ENCODE measurements at places on chromosomes 12 and 14. TPM values are rescaled to one million over a fixed set of nuclear protein-coding genes. Genes with fewer than 3 reads are reported as not detected.

Gene EIF2S3B
- total RNA-seq = 0.68 TPM

Gene TAS2R10
- 0.35 TPM for total RNA-seq

Gene LRRIQ1
- 10.6 TPM for total RNA-seq

Gene RIMBP2
- total RNA-seq = 0.27 TPM

Gene CAPZA3
- not detected for total RNA-seq

Gene LRP6
- total RNA-seq = 47.4 TPM

- no peak for DNase-seq
Measured at GRCh38 chr14:20427231-20428009, 8.5 kb downstream of the KLHL33 start.

DNA sequence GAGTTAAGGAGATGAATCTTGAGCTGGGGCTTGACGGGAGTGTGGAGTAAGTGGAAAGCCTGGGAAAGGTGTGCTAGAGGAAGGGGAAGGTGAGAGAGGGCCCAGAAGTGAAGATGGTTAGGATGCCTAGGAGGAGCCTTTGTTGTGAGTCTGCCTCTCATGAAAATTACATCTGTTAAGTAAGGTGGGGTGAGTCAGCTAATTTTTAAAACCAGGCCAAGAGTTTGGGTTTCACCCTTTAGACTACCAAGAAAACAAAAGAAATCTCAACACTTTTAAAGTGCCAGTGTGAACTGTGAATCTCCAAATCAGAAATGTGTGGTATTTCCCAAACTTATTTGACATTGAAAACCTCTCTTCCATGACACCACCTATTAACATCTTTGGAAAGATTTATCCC, 185.2 kb downstream of the CRADD start:
- DNase-seq = no peak

- DNase-seq = no peak
Measured at GRCh38 chr14:67493092-67493717, 4.7 kb upstream of the TMEM229B start.

DNA sequence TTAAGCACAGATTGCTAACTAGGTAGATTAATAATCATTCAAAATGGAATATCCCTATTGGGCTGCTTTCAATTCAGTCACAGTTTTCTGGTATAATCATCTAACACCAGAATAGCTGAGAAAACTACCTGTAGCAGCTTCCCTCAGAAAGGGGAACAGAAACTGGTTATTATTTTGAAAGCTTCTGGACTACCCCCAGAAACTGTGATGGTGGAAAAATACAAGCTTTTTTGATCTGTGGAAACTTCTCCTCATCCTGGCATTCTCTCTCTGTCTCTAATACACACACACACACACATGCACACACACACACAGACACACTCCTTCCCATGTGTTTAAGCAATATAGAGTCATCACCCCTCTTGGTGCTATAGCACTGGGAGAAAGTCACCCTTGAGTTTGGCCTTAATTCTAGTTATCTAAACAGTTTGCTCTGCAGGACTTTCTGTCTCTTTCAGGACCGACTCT, 251.5 kb upstream of the LMO3 start:
- DNase-seq = no peak

GRCh38 chr14:77691259-77691658, 16.6 kb downstream of the ALKBH1 start:
- no peak for DNase-seq

- no peak for DNase-seq
Measured at GRCh38 chr14:84013424-84013823, 1516.5 kb upstream of the FLRT2 start.

- no peak for DNase-seq
Measured at GRCh38 chr14:81329640-81330381, 70.3 kb downstream of the STON2 start.

GRCh38 chr12:25069224-25069623, 120.3 kb upstream of the BCAT1 start:
- DNase-seq = no peak

DNA sequence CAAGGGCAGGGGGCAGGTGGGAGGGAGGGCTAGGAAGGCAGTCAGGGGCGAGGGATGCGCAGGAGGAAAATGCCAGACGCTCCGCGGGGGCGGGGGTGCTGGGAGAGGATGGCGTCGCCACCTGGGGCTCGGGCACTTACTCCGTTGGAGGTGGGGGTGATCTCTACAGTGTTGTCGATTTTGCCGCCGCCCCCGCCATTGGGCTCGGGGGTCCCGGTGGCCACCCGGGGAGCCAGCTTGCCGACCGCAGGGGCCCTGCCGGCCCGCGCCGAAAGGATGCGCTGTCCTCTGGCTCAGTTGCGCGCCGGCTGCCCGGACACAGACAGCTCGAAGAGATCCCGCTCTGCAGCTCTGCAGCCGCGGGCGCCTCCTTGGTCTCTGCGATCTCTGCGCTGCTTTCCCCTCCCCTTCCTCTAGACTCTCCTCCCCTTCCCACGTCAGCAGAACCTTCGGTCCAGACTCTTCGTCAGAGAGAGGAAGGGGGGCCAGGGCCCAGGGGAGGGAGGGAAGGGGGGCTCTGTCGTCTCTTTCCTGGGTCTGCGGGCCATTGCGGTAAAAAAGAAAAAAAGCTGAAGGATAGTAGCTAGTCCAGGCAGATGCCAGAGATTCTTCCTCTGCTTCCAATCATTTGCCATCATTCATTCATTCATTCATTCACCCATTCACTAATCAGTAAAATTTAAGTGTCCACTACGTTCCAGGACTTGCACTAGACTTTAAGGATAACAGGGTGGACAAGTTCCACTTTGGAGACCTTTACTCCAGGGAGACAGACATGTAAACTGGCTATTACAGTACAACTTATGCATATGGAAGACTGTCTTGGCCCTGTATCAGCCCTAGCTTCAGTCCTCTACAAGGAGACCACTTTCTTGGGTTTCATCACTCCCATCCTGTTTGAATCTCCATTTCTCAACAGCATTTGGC, at the start of gene SLC22A17:
TSS of gene SLC22A17 (minus strand) at position 382 of the 927 bp plus-strand sequence.
- peak; percentile 68 for DNase-seq

- DNase-seq = no peak
Measured at GRCh38 chr12:126051611-126052107, 986.4 kb downstream of the AACS start.

DNA sequence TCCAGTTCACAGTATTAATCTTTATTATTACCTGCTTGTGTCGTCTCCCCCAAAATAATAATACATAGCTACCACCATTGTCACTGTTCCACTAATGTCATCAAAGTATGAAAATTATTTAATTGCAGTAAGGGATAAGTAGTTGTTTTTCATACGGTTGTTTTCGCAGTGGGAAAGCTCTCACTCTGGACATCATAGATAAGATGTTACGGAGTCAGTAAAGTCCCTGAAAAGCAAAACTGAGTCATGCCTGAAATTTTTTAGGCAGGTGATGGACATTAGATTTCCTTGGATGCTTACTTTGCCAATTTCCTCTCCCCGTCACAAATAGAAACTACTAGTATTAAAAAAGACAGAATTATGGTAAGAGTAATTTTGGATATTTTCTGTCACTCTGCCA, 13.2 kb downstream of the PNP start:
- no peak for DNase-seq

DNA sequence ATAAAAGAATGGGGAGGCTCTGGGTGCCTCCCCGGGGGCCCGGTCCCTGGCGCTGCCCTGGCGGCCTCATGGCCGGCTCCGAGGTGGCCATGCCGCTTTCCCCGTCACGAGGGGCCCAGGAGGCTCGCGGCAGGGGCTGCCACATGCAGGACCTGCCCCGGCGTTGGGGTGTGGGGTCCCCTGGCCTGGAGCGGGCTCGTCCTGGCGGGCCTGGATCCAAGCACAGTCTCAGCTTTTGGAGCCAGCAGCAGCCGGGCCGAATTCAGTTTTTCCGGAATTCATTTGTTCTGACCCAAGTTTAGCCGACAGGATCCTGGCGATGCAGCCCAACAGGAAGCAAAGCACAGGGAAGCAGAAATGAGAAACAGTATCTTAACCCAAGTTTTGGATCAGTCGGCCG, 26.4 kb upstream of the AEBP2 start:
- DNase-seq = no peak

- DNase-seq = no peak
Measured at GRCh38 chr12:110760204-110760609, 17.5 kb upstream of the PPP1CC start.

GRCh38 chr14:31969699-31970240, 107.3 kb upstream of the ARHGAP5 start:
- DNase-seq = no peak
